RCC 7860 (cell line): ENCODE measurements at places on chromosomes 7 and 10.

DNA sequence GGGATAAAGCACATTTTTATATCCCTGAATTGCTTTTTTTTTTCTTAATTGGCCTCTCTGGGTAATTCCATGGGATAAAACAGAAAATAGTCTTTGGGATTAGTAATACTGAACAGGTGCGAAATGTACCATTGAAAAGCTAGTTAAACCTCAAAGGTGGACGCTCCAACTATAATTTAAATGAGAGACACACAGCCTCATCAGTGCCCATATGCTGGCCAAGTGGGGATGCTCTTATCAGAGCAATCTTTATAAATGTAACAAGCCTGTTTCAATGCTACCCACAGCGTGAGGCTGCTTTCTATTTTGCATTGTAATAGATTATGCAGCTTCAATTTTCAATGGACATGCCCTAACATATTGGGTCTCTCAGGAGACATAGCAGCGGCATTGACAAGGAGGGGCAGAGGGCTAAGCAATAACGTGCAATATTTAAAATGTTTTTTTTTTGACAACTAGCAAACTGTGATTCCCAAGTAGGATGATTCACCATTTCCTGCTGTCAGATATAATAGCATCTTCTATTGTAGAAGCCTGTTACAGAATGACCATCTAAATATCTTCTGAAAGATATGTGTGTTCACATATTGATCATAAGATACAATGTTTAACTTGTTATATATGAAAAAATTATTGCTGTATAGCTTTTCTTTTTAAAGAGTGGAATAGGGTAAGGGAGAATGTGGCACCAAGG, 91.3 kb upstream of the BET1 start:
- no peak for DNase-seq

DNA sequence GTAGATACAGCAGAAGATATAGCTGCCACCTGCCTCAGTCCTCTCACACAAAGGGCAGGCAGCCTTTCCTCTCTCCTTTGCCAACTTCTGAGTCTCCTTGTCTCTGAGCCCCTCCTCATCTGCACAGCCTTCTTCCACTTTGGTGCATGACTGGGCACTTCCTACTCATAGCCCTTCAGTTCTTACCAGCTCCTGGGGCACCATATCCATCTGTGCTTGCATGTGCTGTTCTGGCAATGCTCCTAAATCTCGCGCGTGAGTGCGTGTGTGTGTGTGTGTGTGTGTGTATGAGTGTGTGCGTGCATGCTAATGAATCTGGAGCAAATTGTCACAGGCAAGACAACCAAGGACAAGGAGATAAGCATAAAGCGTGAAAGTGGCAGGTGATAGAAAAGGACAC, 1271.6 kb upstream of the SORCS1 start:
- no peak for DNase-seq

- DNase-seq = no peak
Observed at GRCh38 chr7:151679071-151679708, 159.5 kb upstream of the RHEB start.

- no peak for DNase-seq
Observed at GRCh38 chr7:31382722-31383121, 42.2 kb upstream of the NEUROD6 start.
